ENCODE measurements at places on chromosomes 3 and 15. TPM values are rescaled to one million over a fixed set of nuclear protein-coding genes. Genes with fewer than 3 reads are reported as not detected.
A peak's percentile ranks its signal among the peaks of the same experiment; 100 is the strongest.

The BNC1 gene
- total RNA-seq = not detected

The TMC3 gene
- not detected for total RNA-seq

The SPINT1 gene
- total RNA-seq = 140 TPM

The TM4SF4 gene
- total RNA-seq = not detected

The OIP5 gene
- 21.2 TPM for total RNA-seq

The P2RY14 gene
- total RNA-seq = not detected

The MORC1 gene
- total RNA-seq = not detected

The DPPA2 gene
- total RNA-seq = 1.6 TPM

The FBXO40 gene
- not detected for total RNA-seq

The MNS1 gene
- total RNA-seq = 0.27 TPM

The C3orf20 gene
- total RNA-seq = not detected

GRCh38 chr3:71111784-71112440, 471.6 kb downstream of the FOXP1 start:
- H3K4me3 ChIP-seq = no peak overlapping the region
- no peaks in the 10 kb centered on the region for H3K27me3 ChIP-seq
- no peak for DNase-seq
- H3K36me3 ChIP-seq = no peaks in the 10 kb centered on the region
- no peak overlapping the region for H3K27ac ChIP-seq

DNA sequence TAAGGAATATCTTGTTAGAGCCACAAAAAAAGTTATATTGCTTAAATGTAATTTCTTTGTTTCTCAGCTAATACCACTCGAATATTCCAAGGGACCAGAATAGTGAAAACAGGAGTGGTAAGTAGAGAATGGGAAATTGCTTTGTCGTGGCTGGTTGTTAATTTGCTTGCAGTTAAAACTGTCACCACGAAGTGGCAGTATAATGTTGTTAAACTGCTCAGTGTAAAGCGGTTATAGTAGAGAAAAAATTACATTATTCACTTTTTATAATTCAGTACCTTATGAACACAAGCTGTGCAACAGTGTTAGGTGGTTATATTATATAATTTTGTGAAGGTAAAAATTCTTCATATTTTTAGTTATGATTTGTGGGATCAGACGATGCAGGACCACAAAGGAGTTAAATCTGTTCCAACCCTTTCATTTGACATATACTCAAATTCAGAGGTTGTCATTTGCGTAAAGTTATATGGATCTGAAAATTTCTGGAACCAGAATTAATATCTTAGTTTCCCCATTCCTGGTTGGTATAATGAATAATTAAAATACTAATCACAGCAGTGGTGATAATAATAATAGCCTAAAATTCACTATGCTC, 171.8 kb downstream of the FEZF2 start:
- no peak overlapping the region for H3K4me3 ChIP-seq
- no peak for DNase-seq
- H3K27ac ChIP-seq = no peak overlapping the region
- peaks cover 20% of the 10 kb centered on the region for H3K36me3 ChIP-seq
- H3K27me3 ChIP-seq = no peaks in the 10 kb centered on the region

GRCh38 chr15:81293728-81294515, 30.0 kb downstream of the STARD5 start:
- no peaks in the 10 kb centered on the region for H3K27me3 ChIP-seq
- DNase-seq = no peak
- no peaks in the 10 kb centered on the region for H3K4me1 ChIP-seq

DNA sequence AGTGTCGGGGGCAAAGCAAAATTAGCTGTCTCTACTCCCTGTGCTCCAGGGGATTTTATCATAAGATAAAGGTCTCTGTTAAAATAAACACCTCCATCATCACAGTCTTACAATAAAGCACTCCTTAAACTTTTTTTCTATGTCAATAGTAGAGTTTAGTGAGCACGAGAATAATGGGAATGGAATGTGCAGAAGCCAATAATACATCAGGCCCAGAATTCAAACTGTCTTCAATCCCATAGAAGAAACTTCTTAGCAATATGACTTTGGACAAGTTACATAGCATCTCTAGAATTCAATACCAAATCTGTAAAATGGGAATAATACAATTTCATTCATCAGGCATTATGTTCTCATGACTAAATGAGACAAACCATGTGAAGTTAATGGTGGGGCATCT, 49.0 kb upstream of the EPHA3 start:
- no peaks in the 10 kb centered on the region for H3K27me3 ChIP-seq
- H3K4me3 ChIP-seq = no peak overlapping the region
- H3K27ac ChIP-seq = no peak overlapping the region
- no peaks in the 10 kb centered on the region for H3K36me3 ChIP-seq
- no peak for DNase-seq
- no peaks in the 10 kb centered on the region for H3K4me1 ChIP-seq

GRCh38 chr15:68051109-68051508, 3.0 kb upstream of the PIAS1 start:
- H3K4me1 ChIP-seq = no peaks in the 10 kb centered on the region
- no peaks in the 10 kb centered on the region for H3K27me3 ChIP-seq
- DNase-seq = no peak
- H3K27ac ChIP-seq = no peak overlapping the region
- no peaks in the 10 kb centered on the region for H3K36me3 ChIP-seq

GRCh38 chr3:151434151-151434890, 26.5 kb downstream of the IGSF10 start:
- H3K27ac ChIP-seq = no peak overlapping the region
- H3K4me3 ChIP-seq = no peak overlapping the region
- no peak for DNase-seq
- no peaks in the 10 kb centered on the region for H3K27me3 ChIP-seq

DNA sequence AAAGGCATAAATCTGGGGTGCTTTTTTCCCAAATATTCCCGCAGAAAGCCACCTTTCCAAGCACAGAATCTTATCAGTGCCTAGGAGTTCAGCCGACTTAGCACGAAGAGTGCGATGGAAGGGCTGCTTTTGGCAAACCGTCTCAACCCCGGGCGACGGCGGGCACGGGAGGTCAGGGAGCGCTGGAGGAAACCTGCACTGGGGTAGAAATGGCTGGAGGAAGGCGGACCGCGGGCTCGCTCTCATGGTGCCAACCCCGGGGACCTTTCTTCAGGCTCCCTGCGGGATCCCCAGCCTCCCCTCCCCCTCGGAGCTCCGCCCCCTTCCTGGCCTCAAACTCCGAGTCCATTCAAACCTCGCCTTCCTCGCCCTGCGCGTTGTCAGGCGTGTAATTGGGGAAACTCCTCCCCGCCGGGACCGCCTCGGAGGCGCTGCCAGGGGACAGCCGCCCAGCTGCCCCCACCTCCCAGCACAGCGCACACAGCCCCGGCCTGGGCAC, at the start of gene GABRG3:
Gene GABRG3 (plus strand): TSS at position 470 of the 499 bp plus-strand sequence.
- peak; percentile 87 for DNase-seq
- no peaks in the 10 kb centered on the region for H3K4me1 ChIP-seq
- H3K27me3 ChIP-seq = peaks cover 76% of the 10 kb centered on the region
- no peaks in the 10 kb centered on the region for H3K36me3 ChIP-seq

GRCh38 chr3:173841334-173841733, 443.8 kb downstream of the NLGN1 start:
- H3K36me3 ChIP-seq = no peaks in the 10 kb centered on the region
- H3K4me1 ChIP-seq = no peaks in the 10 kb centered on the region
- H3K4me3 ChIP-seq = peak overlapping the region; percentile 2
- no peak overlapping the region for H3K27ac ChIP-seq
- H3K27me3 ChIP-seq = no peaks in the 10 kb centered on the region

GRCh38 chr3:170233530-170233929, 11.3 kb downstream of the PRKCI start:
- DNase-seq = no peak
- peaks cover 27% of the 10 kb centered on the region for H3K36me3 ChIP-seq
- no peak overlapping the region for H3K4me3 ChIP-seq
- peaks cover 2% of the 10 kb centered on the region for H3K4me1 ChIP-seq
- no peaks in the 10 kb centered on the region for H3K27me3 ChIP-seq
- H3K27ac ChIP-seq = no peak overlapping the region

DNA sequence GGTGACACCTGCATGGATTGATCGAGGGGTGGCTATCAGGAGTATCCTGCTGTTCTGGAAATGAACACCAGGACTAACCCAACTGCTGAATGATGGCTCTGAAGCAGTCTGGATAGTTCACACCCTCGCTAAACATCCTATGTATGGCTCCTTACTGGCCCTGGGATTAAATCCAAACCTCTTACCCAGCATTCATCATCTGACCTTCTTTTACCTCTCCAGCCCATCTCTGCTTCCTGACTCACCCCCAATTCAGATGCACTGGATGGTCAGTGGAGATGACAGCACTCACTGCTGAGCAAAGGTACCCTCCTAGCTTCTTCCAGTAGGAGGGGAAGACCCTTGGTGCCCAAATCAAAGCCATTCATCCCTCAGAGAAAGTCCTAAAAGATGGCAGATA, 235.2 kb upstream of the TRIM42 start:
- no peak overlapping the region for H3K27ac ChIP-seq
- no peaks in the 10 kb centered on the region for H3K27me3 ChIP-seq
- no peaks in the 10 kb centered on the region for H3K36me3 ChIP-seq
- peaks cover 2% of the 10 kb centered on the region for H3K4me1 ChIP-seq

DNA sequence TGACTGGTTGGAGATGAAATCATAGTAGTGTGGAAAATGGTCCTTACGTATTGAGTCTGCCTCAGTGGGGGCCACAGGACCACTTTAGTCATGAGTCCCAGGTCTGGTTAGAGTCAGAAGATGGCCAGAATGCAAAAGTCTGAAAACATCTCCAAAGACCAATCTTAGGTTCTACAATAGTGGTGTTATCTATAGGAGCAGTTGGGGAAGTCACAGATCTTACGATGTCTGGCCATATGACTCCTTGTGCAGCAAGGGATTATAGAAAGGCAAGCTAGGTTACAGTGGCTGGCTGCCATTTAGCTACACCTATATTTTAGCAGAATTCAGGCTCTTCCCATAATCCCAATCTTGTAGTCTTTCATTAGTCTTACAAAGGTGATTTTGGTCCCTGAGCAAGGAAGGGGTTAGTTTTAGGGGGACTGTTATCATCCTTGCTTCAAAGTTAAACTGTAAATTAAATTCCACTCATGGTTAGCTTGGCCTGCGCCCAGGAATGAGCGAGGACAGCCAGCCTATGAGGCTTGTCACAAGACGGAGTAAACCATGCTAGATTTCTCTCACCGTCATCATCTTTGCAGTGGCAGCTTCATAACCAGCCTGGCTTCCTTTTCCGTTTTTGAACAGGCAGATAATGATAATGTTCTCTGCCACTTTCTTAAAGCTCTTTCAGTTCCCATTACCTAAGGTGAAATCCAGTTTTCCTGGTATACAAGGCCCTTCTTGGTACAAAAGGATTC, 134.1 kb downstream of the VPS8 start:
- peaks cover 17% of the 10 kb centered on the region for H3K36me3 ChIP-seq
- no peaks in the 10 kb centered on the region for H3K4me1 ChIP-seq
- H3K4me3 ChIP-seq = no peak overlapping the region
- no peak for DNase-seq
- no peak overlapping the region for H3K27ac ChIP-seq

DNA sequence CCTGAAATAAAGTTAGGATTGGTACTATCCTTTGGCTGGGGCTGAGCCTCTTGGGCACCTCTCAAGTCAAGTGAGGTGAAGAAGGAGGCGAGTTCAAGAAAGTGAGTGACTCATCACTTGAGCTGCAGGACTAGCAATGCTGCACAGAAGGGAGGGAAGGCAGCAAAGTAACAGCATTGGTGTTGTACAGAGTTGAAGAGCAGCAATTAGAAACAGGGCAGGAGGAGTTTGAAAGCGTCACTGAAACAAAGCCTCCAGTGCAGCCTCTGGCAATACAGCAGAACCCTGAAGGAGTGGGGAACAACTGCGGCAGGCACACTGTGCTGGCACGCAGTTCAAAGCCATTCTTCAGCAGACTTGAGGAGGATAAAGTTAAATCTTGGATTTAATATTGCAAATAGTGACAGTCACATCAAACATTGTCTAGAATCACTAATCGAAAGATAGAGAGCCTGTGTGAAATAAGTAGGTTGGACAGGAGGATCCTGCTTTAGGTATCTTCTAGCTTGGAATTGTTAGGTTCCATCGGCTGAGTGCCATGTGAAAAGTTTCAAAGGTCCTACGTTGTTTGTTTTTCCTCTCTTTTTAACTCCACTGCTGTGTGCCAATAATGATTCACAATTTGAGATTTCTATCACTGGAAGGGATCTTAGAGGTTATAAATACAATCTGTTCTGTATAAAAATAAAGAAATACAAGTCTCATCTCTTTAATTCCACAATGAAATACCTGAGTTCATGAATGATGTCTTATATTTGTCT, 479.8 kb downstream of the NAALADL2 start:
- no peak overlapping the region for H3K27ac ChIP-seq
- H3K4me3 ChIP-seq = no peak overlapping the region
- H3K4me1 ChIP-seq = no peaks in the 10 kb centered on the region
- no peaks in the 10 kb centered on the region for H3K27me3 ChIP-seq
- DNase-seq = peak; percentile 41
- no peaks in the 10 kb centered on the region for H3K36me3 ChIP-seq

GRCh38 chr3:143847787-143848631, at the start of gene SLC9A9:
TSS of gene SLC9A9 (minus strand) at chr3:143848468. CDS start at chr3:143848322, 146 bp downstream.
- H3K4me1 ChIP-seq = no peaks in the 10 kb centered on the region
- H3K27me3 ChIP-seq = no peaks in the 10 kb centered on the region
- H3K27ac ChIP-seq = no peak within 1 kb of the TSS
- H3K36me3 ChIP-seq = no peaks in the 10 kb centered on the region

DNA sequence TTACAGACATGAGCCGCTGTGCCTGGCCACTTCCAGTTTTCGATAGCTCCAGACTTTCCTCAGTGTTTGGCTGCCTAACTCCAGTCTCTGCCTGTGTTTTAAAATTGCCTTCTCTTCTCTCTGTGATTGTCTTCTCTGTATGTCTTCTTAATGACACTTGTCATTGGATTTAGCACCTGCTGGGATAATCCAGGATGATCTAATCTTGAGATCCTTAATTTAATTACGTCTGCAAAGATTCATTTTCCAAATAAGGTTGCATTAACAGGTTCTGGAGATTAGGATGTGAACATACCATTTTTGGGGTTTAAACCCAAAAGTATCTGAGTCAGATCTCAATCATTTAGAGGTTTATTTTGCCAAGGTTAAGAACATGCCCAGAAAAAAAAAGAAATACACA, 222.2 kb upstream of the PDZRN3 start:
- peaks cover 3% of the 10 kb centered on the region for H3K4me1 ChIP-seq
- peaks cover 76% of the 10 kb centered on the region for H3K27me3 ChIP-seq
- no peak overlapping the region for H3K27ac ChIP-seq
- DNase-seq = no peak

DNA sequence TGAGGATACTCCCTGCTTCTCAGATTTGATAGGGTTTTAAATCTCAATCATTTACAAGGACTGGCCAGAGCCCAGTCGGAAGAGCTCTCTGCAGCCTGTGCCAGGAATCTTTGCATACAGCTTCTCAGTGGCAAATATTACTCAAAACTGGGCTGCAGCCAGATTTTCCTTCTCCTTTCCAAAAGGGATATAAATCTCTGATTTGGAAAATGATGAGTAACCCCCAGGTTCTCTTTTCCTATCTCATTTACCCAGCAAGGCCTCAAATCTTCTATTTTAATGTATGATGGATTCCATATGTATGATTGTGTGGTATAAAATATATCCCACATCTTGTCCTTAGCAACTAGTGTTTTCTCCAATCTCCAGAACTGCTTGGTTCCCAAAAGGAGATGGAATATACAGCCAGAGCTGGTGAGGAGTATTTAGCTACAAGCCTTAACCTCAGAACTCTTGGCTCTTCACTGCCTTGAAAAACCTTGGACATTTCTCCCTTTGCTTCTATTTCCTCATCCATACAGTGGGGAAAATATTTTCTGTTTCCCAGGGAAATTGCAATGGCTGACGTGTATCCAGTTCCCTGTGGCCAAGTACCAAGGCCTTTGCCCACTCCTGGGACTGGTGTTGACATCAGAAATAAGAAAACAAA, 114.4 kb downstream of the ATG7 start:
- H3K4me1 ChIP-seq = no peaks in the 10 kb centered on the region
- H3K36me3 ChIP-seq = no peaks in the 10 kb centered on the region
- no peak overlapping the region for H3K27ac ChIP-seq

All from endodermal cell (in vitro differentiated cells).